ENCODE measurements at places on chromosomes 1 and 21.
A peak's percentile ranks its signal among the peaks of the same experiment; 100 is the strongest.

DNA sequence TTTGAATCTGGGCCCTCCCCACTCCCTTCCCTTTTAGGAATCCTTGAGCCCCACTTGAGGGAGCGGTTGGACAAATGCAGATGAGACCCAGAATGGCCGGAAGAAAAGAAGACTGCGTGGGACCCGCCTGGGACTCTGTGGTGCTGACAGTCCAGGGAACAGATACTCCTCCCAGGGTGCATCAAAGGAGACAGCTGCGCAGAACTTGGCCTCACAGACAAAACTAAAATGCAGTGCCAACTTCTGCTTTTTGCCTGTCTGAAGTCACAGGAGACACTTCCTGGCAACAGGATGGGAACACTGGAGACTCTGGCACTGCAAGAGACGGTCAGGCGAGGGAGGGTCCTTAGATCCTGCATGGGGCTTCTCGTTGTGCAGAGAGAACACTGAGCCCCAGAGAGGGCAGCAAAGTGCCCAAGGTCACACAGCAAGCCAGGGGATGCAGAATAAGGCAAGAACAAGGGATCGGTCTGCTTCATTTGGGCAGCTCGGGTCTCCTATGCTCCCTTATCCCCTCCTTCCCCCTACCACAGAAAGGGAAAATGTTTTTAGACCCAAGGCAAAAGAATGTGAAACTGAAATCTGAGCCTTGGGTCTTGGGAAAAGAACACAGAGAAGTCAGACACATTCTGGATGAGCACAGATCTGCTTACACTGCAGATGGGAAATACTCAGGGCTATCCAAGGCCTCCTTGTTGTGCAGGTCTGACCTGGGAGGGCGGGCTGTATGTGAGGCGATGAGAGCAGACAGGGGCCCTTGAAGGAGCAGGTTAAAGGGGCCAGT is 182.4 kb downstream of the TRABD2B start:
- no peak for DNase-seq

GRCh38 chr1:61423643-61424042 is 301.3 kb downstream of the TM2D1 start:
- no peak for DNase-seq

DNA sequence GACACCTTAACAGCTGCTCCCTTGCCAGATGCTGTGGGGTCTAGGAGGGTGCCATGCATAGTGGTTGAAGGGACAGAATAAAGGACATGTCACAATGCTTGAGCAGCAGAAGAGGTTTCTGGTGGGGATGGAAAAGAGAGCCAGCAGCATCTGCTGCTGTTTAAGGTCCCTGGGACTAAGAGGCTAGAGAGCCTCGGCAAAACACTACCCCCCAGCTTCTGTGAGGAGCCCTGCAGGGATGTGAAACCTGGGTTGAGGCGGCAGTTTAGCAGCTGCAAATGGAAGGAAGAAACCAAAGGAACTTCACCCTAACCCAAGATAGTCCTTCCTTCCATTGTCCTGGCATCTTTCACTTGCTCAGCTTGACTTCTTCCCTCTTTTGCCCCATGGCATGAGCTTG is 39.4 kb downstream of the PLXNA2 start:
- DNase-seq: no peak

- no peak for DNase-seq
Observed at GRCh38 chr1:210678306-210678705, 349.6 kb downstream of the HHAT start.

GRCh38 chr1:67579623-67580394 is 105.2 kb upstream of the GADD45A start:
- no peak for DNase-seq

GRCh38 chr1:61392409-61393242 is 310.3 kb downstream of the NFIA start:
- peak; percentile 35 for DNase-seq

- no peak for DNase-seq
Observed at GRCh38 chr1:8026976-8027747, 1.1 kb upstream of the ERRFI1 start.

- DNase-seq: peak; percentile 11
Observed at GRCh38 chr1:159197561-159198557, 6.8 kb upstream of the ACKR1 start.

GRCh38 chr1:156912310-156912709 is 8.1 kb upstream of the LRRC71 start:
- no peak for DNase-seq

GRCh38 chr1:173302890-173303829 is 96.0 kb upstream of the TNFSF4 start:
- no peak for DNase-seq

GRCh38 chr1:1111516-1112236 is 4.2 kb downstream of the C1orf159 start:
- DNase-seq: no peak

- DNase-seq: no peak
Observed at GRCh38 chr1:110524311-110525248, 5.6 kb upstream of the KCNA10 start.

DNA sequence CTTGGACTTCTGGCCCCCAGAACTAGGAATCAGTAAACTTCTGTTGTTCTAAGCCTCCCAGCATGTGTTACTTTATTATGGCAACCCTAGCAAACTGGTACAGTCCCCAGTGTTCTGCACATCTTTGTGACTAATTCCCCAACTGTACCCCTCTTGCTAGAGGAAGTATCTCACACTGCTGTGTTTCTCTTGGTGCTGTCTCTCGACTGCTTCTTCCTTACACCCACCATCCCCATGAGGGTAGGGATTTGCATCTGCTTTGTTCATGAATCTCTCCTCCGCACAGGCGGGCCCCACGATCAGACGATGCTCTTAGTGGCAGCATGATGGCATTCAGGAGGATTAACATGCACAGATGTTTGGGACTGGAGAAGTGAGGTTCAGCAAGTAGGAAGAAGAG is 46.7 kb downstream of the CLIC6 start:
- DNase-seq: no peak

DNA sequence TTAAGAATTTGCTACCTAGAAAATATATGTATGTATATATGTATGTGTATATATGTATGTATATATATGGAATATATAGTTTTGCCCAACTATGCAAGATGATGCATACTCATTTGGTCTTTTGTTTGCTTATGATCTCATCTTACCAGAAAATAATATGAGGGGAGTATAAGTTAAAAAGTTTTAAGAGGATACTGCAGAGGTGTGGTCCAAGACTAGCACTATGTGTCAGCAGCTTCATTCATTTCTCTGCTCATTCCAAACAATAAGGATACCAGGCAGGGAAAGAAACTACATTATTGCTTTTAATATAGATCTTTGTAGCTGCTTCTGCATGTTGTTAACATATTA is 22.8 kb downstream of the RCOR3 start:
- DNase-seq: no peak

All from NCI-H1930 (cell line).